Activated CD4-positive, CD25-positive, alpha-beta regulatory T cell treated with anti-CD3 and anti-CD28 coated beads, Interleukin-2, amount 50 U/mL, for 72 hours (primary cell): ENCODE measurements at places on chromosomes 11 and 22.

DNA sequence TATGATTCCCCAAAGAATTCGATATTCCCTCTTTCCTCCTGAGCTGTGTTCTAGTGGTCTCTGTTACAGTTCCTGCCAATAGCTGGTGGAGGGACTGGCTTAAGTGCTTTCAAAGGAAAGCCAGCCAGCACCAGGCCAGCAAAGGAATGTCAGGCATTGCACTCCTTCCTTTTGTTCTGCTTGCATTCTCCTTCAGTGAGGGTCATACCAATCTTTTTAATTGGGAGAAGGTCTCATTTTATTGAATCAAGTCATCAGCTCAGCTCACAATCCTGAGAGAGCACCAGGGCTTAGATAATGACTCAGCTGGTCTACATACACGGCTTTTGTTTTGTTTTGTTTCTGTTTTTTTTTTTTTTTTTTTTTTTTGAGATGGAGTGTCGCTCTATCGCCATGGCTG is 222.9 kb downstream of the NAV2 start:
- no peak for DNase-seq

DNA sequence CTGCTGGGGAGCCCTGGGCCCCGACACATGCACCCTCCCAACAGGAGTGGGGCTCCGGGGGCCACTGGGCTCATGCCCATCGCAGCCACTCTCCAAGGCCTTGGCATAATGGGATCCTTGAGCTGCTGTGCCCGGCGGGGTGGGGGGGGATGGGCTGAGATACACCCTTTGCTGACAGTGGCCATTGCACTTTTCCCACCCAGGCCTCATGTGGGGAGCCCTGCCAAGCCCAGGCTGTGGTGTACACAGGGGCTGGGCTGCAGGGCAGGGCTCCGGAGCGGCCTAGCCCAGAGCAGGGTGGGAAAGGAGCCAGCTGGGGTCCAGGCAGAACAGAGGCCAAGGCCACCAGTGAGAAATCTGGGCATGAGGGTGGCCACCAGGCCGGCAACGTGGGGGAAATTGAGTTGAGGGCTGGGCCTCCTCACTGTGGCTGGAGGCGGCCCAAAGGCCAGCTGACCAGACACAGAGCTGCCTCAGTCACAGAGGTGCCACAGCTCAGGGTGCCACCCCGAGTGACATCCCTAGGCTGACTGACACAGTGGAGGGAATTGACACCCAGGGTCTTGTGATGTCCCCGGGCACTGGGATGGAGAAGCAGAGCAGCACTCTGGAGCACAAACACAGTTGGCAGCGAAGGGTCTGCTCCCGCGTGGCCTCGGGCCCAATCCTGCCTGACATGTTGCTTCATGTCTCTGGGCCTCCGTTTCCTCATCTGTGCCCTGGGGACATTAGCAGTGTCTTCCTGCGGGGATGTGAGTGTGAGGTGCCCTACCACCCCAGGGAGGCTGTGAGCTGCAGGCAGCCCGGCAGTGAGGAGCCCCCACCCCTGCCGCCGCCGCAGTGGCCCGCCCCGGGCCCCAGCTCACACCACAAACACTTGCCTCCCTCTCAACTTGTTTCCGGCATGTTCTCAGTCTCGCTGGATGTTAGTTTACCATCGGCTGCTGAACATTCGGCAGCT is 30.4 kb downstream of the RTN4R start:
- no peak for DNase-seq

DNA sequence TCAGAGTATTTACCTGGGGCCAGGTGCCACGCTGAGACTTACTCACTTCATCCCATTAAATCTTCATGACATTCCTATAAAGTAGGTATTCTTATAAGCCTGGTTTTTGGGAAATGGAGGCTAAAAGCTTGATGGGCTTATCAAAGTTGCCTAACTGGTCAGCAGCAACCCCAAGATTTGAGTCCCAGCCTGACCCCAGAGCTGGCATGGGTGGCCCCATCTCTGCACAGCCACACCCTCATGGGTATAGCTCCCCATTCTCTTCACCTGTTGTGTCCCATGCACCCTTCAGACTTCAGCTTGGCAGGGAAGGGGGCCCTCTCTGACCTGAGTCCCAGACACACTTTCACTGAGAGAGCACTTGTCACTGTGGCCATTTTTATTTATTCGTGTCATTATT is 37.4 kb upstream of the TP53I11 start:
- no peak for DNase-seq

GRCh38 chr11:12914400-12914912 is 94.7 kb upstream of the RASSF10 start:
- no peak for DNase-seq

DNA sequence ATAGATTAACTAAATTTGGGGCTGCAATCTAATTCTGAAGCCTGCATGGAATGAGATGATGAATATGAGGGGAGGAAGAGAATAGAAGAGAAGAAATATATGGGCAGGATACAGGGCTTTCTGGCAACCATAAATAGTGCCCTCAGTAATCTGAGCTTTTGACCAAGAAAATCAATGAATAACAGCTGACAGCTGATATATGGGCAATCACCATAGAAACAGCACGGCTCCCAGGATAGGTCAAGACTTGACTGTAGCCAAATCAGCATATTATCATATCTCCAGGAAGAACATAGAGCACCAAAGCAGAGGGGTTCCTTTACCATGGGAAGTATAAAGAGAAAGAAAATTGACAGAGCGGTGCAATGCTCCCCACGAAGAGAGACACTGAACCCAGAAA is 643.8 kb upstream of the TENM4 start:
- no peak for DNase-seq

- DNase-seq = no peak
Measured at GRCh38 chr11:86473991-86474833, 99.5 kb downstream of the CCDC81 start.

GRCh38 chr11:85627332-85627997 is at the start of gene DLG2:
Gene DLG2, minus strand, starts transcription at chr11:85627344.
- no peak for DNase-seq

DNA sequence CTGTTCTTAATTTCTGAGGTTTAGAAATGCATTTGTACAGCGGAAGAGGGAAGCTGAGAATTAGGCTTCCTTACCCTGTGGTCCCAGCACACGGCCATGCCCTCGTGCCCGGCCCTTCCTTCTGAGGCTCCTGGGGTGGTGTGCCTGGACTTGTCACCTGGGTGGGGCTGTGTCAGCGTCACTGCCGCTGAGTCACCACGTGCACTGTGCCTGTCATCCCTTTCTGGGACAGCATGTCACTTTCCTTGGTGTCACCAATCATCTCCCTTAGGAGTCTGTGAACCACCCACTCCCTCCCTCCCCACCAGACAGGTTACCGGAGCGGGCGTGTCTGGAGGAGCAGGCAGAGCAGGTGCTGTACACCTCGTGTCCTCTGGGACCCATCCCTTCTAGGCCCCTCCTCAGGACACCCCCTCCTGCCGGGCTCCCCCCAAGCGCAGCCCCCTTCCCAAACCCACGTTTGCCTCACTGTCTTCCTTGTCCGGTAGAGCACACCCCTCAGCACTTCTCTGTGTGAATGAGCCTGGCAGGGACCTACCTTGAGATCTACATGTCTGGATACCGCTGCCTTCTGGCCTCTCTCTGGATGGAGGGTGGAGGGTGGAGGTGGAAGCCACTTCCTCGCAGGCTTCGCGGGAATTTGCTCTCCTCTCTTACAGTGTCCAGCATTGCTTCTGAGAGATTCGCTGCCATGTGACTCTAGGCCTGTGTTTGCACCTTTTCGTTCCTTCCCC is 367.6 kb downstream of the TBC1D22A start:
- no peak for DNase-seq
